ENCODE measurements at places on chromosomes 4 and X. TPM values are rescaled to one million over a fixed set of nuclear protein-coding genes. Genes with fewer than 3 reads are reported as not detected.

ETNPPL gene
- total RNA-seq, result 0.28 TPM

DUSP9 gene
- not detected for total RNA-seq

- H3K4me1 ChIP-seq, result peaks cover 56% of the 10 kb centered on the region
- no peak for DNase-seq
- H3K27ac ChIP-seq, result peak overlapping the region; percentile 55
- no peaks in the 10 kb centered on the region for H3K27me3 ChIP-seq
- H3K4me3 ChIP-seq, result no peak overlapping the region
Measured at GRCh38 chr4:147836807-147837206, 104.9 kb downstream of the ARHGAP10 start.

GRCh38 chr4:168059251-168059650, 33.1 kb upstream of the ANXA10 start:
- no peak overlapping the region for H3K27ac ChIP-seq
- H3K27me3 ChIP-seq, result no peaks in the 10 kb centered on the region

- H3K4me1 ChIP-seq, result no peaks in the 10 kb centered on the region
- H3K27ac ChIP-seq, result no peak overlapping the region
- no peaks in the 10 kb centered on the region for H3K27me3 ChIP-seq
- no peaks in the 10 kb centered on the region for H3K36me3 ChIP-seq
- no peak overlapping the region for H3K4me3 ChIP-seq
Measured at GRCh38 chr4:138609943-138610350, 367.8 kb upstream of the SLC7A11 start.

GRCh38 chr4:37685161-37685822, 884 bp downstream of the RELL1 start:
- peak overlapping the region; percentile 99 for H3K27ac ChIP-seq
- DNase-seq, result no peak
- no peaks in the 10 kb centered on the region for H3K27me3 ChIP-seq
- H3K4me1 ChIP-seq, result peaks cover 32% of the 10 kb centered on the region
- H3K36me3 ChIP-seq, result no peaks in the 10 kb centered on the region
- peak overlapping the region; percentile 98 for H3K4me3 ChIP-seq

- H3K4me3 ChIP-seq, result no peak overlapping the region
- no peaks in the 10 kb centered on the region for H3K36me3 ChIP-seq
- no peak for DNase-seq
- no peak overlapping the region for H3K27ac ChIP-seq
Measured at GRCh38 chr4:54272051-54272450, 43.0 kb downstream of the PDGFRA start.

- H3K4me1 ChIP-seq, result no peaks in the 10 kb centered on the region
- no peak overlapping the region for H3K4me3 ChIP-seq
- H3K27ac ChIP-seq, result no peak overlapping the region
- H3K27me3 ChIP-seq, result no peaks in the 10 kb centered on the region
- no peak for DNase-seq
Measured at GRCh38 chr4:12701384-12701783, 782.8 kb downstream of the RAB28 start.

DNA sequence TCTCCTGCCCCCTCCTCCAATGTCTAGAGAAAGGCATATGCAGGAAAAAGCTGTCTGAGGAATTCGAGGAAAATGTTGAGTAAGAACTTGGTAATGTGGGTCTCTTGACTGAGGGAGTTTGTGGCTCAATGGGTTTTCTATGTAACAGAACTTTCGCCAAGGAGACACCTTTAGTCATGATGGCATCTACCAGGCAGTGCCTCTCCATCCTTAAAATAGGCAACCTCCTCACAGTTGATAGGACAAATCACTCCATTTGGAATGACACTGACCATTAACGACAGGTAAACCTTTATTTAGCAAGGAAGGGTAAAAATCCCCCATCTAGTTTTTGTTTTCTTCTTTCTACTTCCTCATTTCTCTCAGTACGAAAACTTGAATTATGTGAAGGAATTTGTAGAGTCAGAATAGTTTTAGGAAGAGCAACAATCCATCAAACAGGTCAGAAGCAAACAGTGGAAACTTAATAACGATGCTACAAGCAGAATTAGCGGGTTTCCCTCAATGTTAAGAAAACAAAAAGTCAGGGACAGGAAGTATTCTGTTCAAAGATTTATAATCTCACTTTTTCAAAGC, 2.7 kb downstream of the GSX2 start:
- no peaks in the 10 kb centered on the region for H3K36me3 ChIP-seq
- no peak overlapping the region for H3K27ac ChIP-seq
- H3K4me3 ChIP-seq, result no peak overlapping the region
- H3K27me3 ChIP-seq, result no peaks in the 10 kb centered on the region
- DNase-seq, result no peak
- peaks cover 13% of the 10 kb centered on the region for H3K4me1 ChIP-seq

DNA sequence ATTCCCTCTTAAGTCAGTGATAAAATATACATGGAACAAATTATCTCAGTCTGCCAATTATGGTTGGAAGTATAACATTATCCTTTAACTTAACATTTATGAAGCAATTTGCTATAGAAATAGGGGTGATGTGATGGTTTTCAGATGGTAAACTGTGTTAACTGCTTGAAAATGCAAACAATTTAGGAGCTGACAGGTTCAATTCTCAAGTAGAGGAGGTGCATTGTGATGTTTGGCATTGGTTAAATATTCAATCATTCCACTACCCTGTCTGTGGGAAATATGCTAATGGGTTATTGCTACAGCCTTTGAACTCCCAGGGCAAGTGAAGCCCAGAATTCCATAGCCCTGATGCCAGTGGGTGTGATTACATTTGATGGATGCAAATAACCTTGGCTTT, 243.4 kb upstream of the GK2 start:
- H3K4me3 ChIP-seq, result no peak overlapping the region
- no peak overlapping the region for H3K27ac ChIP-seq
- no peaks in the 10 kb centered on the region for H3K27me3 ChIP-seq

GRCh38 chr4:76953956-76954355, 4.4 kb downstream of the SEPTIN11 start:
- no peaks in the 10 kb centered on the region for H3K36me3 ChIP-seq
- peaks cover 8% of the 10 kb centered on the region for H3K4me1 ChIP-seq

DNA sequence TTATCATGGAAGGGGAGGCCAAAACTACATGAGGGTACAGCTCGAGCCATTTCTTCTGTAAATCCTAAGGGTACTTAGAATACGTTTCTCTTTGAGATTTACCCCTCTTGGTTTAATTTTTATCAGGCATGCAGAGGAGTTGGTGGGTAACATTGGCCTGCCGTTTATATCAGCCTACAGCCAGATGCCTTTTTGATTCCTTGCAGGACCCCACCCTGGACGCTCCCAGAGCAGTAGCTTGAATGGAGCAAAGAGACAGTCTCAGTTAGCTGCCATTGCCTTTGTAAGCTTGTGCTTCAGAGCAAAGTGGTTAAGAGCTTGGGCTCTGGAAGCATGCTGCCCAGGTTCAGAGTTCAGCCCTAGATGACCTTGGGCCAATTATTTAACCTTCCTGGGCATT, 9.0 kb downstream of the DOCK11 start:
- peaks cover 10% of the 10 kb centered on the region for H3K27me3 ChIP-seq
- H3K4me1 ChIP-seq, result no peaks in the 10 kb centered on the region

DNA sequence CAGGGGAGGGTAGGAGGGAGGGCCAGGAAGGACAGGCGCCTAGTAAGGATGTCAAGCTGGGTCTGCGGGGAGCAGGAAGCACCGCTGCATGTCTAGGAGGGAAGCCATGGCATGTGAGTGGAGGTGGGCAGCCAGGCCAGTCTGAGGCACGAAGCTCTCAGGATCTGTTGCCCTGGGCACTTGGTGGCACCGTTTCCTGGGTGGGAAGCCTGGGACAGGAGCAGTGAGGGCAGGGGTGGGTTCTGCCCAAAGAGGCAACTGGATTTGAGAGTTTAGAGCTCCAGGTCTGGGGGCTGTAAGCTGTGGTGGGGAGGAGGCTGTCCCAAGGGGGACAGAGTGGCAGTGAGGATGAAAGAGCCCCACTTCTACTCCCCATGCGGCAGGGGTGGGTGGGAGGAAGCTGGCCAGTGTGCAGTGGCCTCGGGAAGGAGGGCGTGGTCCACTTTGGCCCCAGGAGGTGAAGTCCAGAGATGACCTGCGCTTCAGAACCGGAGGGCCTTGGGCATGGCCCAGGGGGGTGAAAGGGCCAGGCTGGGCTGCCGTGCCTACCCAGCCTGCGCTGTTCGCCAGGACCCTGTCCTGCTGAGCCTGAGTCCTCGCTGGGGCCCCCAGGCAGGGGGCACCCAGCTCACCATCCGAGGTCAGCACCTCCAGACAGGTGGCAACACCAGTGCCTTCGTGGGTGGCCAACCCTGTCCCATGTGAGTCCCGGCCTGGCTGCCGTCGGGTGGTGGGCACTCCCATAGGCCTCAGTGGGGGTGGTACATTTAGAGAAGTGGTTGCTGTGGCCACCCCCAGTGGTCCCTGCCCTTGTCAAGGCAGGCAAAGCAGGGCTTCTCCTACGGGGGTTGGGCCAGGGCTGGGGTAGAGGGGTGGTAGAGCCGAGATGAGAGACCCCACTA, 8.3 kb upstream of the SRPK3 start:
- DNase-seq, result no peak
- no peaks in the 10 kb centered on the region for H3K27me3 ChIP-seq
- no peaks in the 10 kb centered on the region for H3K4me1 ChIP-seq
- H3K36me3 ChIP-seq, result no peaks in the 10 kb centered on the region
- H3K27ac ChIP-seq, result no peak overlapping the region

- no peak overlapping the region for H3K27ac ChIP-seq
- no peaks in the 10 kb centered on the region for H3K4me1 ChIP-seq
- no peak overlapping the region for H3K4me3 ChIP-seq
- no peak for DNase-seq
Measured at GRCh38 chr4:64584125-64584524, 174.9 kb upstream of the TECRL start.

Data from psoas muscle (tissue), 8 donors.